Astrocyte (in vitro differentiated cells and primary cell): ENCODE measurements at places on chromosomes 11 and 22. TPM values are rescaled to one million over a fixed set of nuclear protein-coding genes. Genes with fewer than 3 reads are reported as not detected.
A peak's percentile ranks its signal among the peaks of the same experiment; 100 is the strongest.

Gene GAL
- total RNA-seq, result 23.4 and 26.3 TPM in 2 replicates

Gene YAP1
- total RNA-seq, result 122 and 129 TPM in 2 replicates

- DNase-seq, result no peak
Observed at GRCh38 chr11:69252490-69252837, 41.5 kb upstream of the MYEOV start.

DNA sequence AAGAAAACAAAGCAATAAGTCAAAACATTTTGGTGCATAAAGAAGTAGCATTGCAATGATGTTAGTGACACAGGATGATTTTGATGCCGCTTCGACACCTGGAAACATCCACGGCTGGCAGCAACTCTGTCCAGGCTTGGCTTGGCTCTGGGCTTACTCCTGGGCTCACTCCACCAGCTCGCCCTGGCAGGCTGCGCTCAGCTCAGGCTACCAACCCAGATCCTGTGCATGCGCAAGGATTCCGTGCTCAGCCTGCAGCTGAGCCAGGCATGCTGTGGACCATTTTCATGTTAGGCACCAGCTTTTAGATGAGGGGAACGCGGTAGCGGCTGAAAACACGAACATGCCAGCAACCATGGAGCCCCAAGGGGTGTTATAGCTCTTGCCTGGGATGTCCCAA lies 66.0 kb downstream of the SLC25A17 start:
- DNase-seq, result no peak

DNA sequence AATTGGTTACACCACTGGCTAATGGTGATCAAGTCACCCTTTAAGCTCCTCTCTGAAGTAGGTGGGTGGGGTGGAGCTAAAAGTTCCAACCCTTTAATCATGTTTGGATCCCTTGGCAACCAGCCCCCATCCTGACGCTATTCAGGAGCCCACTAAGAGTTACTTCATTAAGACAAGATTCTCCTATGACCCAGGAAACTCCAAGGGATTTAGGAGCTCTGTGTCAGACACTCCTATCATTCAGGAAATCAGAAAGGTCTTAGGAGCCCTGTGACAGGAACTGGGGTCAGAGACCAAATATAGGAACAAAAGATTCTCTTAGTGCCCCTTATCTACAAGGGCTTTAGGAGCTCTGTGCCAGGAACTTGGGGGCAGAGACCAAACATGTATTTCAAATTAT lies 141.3 kb downstream of the ATG16L2 start:
- DNase-seq, result no peak

- DNase-seq, result peak; percentile 2
Observed at GRCh38 chr11:116189408-116190170, 583.2 kb downstream of the BUD13 start.

GRCh38 chr11:2122907-2123627 lies 16.1 kb downstream of the IGF2 start:
- DNase-seq, result no peak
